ENCODE measurements at places on chromosomes 11 and 22.
A peak's percentile ranks its signal among the peaks of the same experiment; 100 is the strongest.

DNA sequence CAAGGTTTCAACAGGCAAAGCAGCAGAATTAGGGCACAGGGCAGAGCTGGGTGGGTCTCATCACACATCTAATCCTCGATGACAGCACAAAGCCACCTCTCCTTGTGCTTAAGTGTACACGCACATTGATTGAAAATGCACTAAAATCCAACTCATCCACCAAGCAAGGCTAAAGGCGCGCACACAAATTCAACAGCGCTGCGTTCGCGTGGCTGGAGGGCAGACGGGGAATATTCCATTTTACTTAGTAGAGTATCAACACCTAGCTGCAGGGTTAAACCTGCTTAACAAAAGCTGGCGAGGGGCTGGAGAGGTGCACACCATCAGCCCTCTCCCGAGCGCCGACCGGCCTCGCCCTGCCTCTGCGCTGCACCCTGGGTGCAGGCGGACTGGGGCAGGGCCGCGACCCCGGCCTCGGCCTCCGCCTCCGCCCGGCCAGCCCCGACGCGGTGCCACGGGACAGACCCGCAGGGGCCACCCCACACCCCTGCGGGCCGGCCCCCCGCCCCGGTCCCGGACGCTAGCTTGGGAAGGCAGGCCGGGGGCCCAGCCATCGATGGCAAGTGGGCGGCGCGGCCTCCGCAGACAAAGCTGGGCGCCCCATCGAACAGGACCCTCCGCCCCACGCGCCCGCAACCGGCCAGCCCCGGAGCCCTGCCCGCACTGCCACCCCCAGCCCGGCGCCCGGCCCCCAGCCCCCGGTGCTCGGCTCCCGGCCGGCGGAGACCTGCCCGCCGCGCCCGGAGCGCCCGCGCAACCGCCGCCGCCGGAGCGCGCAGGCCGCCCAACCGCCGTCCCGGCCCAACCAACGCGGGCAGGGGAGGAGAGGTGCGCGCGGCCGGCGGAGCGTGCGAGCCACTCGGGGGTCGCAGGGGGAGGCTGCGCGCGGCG is 929 bp downstream of the PRDM10 start:
- peak; percentile 58 for DNase-seq

GRCh38 chr22:24055283-24055682 is 44.2 kb downstream of the CABIN1 start:
- DNase-seq, result no peak

GRCh38 chr11:13339195-13340153 is 61.9 kb downstream of the BMAL1 start:
- DNase-seq, result no peak

DNA sequence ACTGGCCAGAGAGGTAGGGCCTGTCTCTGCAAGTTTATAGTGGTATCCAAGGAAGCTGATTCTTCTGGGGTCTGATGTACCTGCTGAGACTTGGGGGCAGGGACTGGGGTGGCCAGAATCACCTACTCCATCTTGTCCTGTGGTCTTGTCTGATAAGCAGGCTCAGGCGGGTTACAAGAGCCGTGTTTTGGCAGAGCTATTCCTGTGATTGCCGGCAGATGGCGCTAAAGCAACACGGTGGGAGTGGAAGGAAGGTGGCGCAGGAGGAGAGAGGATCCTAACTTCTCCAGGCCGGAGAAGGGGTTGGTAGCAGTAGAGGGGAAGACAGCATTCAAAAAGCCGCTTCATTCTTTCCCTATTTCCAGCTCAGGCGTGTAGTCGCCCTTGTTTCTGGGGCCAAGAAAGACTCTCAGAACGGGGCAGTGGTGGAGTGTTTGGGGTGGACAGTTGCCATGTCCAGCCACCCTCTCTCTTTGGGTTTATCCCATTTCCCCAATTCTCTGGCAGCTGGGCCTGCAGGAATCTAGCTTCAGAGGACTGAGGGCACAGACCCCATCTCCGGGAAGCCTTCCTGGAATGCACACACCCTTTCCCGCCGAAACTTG is 15.1 kb downstream of the CHRM1 start:
- DNase-seq, result peak; percentile 83

- DNase-seq, result peak; percentile 42
Measured at GRCh38 chr11:19076744-19077589, 16.4 kb upstream of the MRGPRX2 start.

- no peak for DNase-seq
Measured at GRCh38 chr22:41229730-41230400, 10.9 kb downstream of the CHADL start.

- no peak for DNase-seq
Measured at GRCh38 chr11:45655831-45656230, 9.6 kb downstream of the CHST1 start.

DNA sequence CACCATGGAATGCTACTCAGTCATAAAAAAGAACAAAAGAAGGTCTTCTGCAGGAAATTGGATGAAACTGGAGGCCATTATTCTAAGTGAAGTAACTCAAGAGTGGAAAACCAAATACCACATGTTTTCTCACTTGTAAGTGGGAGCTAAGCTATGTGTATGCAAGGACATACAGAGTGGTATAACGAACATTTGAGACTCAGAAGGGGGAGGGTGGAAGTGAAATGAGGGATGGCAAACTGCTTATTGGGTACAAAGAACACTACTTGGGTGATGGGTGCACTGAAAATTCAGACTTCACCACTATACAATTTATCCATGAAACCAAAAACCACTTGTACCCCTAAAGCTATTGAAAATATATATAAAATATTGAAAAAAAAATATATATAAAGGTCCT is 13.4 kb upstream of the CAT start:
- DNase-seq, result no peak

DNA sequence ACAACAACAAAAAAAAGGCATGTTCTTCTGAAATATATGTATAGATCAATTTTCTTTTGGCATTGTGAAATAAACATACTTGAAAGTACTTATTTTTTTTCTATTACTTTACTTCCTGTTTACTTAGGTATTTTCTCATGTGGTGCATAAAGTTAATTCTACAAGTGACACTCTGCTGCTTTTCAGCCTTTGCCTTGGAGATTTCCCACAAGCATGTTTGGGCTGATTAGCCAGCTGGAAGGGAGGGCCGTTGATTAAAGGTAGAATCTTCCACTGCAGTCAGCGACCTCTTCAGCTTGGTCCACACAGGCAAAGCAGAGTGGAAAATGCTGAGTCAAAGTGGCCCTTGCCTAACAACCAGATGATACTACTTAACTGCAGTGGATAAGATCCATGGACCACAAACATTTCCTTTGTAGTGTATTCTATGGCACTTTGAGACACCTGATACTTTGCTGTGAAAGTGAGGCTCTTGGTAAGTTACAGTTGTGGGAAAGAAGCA is 176.0 kb downstream of the ARHGAP42 start:
- DNase-seq, result peak; percentile 36

DNA sequence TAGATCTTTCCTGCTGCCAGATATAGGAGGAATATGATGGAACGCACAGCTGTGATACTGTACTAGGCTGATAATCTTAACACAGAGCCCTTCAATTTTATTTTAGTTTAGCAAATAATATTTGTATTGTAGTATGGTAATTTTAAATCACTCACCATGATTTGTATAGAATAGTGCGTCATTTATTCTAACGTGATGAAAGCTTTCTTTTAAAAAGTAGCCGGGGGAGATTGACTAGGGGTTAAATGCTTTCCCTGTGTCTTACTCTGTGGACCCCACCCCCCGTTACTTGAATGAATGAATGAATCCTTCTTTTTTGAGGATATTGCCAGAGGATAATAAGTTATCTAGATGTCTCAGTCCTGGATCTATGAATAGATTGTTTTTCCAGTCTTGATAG is 72.1 kb downstream of the CECR2 start:
- no peak for DNase-seq

GRCh38 chr11:102981324-102981910 is 25.9 kb upstream of the MMP13 start:
- DNase-seq, result no peak

DNA sequence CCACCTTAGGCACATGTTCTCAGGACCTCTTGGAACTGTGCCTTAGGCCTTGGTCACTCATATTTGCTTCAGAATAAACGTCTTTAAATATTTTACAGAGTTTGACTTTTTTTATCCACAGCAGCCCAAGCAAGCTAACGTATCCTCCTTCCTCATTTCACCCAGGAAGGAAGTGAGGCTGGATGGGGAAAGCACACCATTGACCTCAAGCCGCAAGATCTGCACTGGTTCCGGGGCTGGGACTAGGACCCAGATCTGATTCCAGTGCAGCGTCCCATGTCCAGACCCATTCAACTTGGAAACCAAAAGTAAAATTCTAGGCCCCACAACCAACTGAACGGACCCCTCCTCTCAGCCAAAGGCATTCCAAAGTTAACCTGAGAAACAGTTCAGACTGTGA is 2.4 kb upstream of the LGALS12 start:
- no peak for DNase-seq

DNA sequence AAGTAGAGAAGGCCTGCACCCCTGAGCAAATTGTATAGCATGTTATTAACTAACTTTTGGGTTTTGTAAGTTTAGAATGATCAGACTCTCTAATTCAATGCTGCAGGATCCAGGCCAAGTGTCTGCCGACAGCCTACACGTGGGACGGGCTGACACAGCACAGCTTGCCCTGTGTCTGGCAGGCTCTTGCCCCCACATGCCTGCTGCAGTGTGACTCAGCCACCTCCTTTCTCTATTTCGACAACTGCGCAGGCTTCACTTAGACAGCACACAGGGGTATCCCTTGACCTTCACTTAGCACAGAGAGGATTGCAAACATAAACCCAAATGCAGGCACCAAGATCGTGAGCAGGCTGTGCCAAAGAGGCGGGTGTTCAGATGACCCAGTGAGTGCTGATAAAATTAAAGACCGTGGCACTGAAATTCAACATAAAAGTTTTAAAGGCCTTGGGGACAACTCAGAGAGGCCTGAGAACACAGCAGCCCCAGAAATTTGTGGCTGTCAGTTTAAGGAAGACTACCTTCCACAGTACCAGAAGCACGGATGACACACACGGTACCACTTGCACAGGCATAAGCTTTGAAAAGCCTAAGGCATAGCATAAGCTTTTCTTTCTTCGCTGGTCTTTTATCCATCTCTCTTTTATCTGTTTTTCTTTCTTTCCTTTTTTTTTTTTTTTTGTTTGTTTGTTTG is 37.8 kb downstream of the SCN3B start:
- DNase-seq, result no peak

GRCh38 chr22:30885001-30885366 is 83.6 kb downstream of the MORC2 start:
- DNase-seq, result no peak

DNA sequence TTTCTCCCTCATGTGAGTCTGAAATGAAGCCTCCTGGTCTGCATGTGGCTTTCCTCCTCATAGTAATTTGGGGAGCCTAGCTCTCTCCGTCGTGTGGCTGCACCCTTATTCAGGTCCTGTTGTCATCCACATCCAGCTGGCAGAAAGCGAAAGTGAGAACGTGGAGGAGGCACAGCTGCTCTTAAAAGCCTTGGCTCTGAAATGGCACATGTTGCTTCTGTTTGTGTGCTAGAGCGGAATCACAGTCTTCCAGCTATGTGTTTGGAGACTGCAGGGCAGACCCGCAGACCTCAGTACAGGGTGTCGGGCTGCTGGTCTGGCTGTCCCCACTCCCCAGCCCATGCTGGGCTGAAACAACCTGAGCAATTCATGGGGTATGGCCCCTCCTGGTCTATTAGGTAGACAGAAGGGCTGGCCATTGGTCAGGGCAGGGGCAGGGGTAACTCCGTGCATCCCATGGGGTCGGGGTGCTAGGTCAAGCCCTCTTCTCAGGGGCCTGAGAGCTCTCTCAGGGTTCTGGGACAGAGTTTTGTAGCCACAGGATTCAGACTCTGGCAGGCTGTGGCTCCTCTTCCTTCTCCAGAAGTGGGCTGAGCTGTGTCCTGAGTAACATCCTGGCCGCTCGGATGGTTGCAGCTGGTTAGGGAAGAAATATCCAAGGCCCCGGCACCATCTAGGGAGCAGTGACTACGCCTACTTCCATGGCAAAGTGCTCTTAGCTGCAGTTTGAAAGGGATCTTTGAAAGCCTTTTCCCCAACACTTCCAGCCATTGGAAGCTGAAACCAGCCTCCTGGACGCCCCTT is 50.6 kb downstream of the C11orf96 start:
- no peak for DNase-seq

DNA sequence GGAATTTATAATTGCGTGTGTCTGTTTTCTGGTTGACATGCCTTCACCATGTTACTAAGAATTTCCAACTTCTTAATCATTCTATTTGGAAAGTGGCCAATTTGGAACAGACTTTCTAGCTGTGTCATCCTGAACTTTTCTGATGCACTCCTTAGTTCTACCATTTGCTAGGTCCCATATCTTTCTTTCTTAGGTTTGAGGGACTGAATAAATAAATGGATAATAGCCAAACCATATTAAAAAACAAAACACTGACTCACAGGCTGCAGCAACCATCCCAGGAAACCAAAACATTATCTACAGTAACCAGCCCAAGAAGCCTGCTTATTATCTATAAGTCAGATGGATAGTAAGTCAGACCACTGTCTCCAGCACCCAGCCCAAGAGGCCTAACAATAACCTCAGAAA is 57.5 kb upstream of the PLET1 start:
- DNase-seq, result no peak

DNA sequence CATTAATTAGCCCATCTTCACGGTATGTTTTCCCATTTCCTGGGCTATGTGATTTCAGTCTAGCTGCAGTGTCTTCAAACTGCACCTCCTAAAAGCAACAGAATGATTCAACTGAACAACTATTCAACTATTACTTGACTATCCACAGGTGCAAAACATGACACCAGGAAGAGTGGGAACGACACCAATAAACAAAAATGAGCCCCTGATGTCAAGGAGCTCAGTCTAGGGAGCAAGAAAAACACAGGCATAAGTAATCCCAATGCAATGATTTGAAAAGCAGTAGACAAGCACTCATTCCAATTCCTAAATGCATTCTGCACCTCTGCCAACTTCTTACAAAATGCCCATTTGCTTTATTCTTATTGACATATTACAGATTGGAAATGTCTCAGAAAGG is 285.6 kb downstream of the ETS1 start:
- DNase-seq, result no peak

GRCh38 chr11:64622681-64623080 is 31.7 kb downstream of the SLC22A12 start:
- no peak for DNase-seq

- no peak for DNase-seq
Measured at GRCh38 chr11:109853156-109853776, 239.9 kb upstream of the ZC3H12C start.

DNA sequence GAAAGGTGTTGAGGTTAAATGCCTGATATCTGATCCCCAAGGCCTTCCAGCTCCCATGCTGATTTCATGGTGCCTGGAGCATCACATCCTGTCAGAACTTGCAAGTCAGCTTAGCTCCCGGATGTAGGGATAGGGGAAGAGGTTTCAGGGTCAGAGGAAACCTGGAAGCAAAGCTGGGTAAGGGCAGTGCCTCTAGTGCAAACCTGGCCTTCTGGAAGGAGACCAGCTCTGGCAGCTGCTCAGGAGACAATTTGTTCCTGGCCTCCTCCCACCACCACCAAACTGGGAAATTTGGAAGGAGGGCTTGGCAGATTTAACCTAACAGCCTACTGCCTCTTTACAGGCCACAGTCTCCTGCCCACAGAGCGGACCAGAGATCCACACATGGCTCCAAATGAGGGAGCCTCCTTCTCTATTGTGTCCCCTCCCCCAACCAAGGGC is 9.2 kb upstream of the TSKU start:
- no peak for DNase-seq
